ENCODE measurements at places on chromosomes 13 and 19.

DNA sequence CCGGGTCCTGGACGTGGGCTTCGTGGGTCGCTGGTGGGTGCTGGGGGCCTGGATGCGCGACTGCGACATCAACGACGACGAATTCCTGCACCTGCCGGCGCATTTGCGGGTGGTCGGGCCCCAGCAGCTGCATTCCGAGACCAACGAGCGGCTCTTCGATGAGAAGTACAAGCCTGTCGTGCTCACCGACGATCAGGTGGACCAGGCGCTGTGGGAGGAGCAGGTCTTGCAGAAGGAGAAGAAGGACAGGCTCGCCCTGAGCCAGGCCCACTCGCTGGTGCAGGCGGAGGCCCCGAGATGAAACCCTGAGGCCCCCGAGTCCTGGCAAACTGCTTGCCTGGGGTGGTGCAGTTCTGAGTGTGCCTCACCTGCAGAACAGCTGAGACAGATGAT, 787 bp downstream of the TIMM29 start:
- DNase-seq: no peak

DNA sequence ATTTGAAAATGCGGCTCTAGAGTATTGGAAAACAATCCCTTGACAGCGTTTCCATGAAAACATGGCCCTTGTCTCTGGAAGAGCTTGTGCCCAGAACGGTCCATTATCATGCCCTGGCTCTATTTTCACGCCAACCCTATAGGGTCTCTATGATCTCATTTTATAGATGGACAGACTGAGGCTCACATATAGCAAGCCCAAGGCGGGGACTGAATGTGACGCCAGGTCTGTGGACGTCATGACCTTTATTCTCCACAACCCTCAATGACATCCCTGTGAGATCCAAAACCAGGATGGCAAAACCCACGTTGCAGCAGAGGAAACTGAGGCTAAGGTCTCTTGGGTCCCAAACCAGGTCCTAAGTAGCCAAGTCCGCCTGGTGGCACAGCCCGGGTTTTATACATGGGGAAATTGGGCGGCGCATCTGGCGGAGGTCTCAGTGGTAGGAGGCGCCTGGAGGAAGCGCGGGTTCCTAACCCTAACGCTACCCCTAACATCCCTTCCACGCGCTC, 425 bp upstream of the COLGALT1 start:
- no peak for DNase-seq

GRCh38 chr13:100089465-100090032, 656 bp downstream of the PCCA start:
- DNase-seq: peak; percentile 40

GRCh38 chr13:24922387-24922744, 158.4 kb downstream of the RNF17 start:
- peak; percentile 39 for DNase-seq

GRCh38 chr13:111074826-111075225, 40.3 kb upstream of the ARHGEF7 start:
- DNase-seq: no peak

DNA sequence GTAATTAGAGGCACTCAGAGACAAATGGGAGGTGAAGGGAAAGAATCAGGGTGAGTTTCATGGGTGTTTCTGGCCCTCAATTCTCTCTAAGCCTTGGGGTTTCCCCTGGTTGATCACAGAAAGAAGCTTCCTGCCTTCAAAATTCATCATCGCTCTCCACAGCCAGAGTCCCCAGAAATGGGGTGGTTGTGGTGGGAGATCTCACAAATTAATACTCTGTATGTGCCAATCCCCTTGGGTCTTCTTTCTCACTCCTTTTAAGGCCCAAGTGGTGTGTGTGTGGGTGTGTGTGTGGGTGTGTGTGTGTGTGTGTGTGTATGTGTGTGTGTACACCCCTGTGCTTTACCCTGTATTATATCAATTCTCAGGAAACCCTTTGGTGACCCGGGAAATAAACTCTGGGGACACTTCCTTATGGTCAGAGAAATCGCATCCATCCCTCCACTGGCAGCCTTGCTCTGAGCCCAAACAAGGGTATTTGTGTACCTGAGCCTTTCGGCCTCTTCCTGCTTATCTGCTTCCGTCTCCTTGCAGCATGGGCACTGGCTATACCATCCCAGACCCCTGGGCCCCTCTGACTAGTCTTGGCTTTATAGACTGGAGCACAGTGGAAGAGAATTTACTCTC, 2.8 kb upstream of the FCGBP start:
- no peak for DNase-seq

DNA sequence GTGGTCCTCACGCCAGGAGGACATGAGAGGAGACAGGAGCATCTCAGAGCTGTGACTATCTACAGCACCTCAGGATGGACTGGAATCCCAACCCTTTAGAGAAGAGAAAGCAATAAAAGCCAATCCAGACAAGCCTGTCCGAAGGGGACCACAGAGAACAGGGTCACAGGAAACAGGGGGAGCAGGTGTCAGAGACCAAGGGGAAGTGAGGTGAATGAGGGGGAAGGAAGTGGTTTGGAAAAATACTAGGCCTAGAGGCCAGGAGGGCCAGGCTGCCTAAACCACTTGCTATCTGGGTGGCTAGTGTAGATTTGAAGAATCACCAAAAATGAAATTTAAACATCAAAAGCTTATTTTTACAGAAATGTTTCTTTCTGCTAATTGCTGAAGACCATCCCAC, 16.2 kb downstream of the TMTC4 start:
- no peak for DNase-seq

Measured in NCI-H1092 treated with DMSO at 0.1 percent for 48 hours (cell line).